Osteoblast (primary cell): ENCODE measurements at places on chromosomes 3 and 15. TPM values are rescaled to one million over a fixed set of nuclear protein-coding genes. Genes with fewer than 3 reads are reported as not detected.

DNA sequence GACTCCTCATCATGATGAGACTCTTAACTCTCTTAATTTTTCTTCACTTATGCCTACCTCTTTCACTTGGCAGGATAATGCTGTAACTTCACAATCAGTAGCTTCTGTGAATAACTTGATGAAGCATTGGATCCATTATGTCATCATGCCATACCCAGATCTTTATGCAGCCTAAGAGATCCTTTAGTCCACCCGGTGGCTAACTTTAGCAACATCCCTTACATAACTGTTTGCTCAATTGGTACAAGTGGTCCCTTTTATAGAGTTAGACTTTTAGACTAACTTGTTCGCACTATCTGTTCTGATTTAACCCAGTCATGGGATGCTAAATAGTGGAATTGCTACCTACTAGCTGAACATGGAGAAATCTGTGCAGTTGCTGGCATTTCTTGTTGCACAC is 184.5 kb downstream of the USP13 start:
- no peak overlapping the region for H3K27ac ChIP-seq
- DNase-seq, result no peak
- H3K4me3 ChIP-seq, result no peak overlapping the region
- H3K36me3 ChIP-seq, result no peaks in the 10 kb centered on the region

DNA sequence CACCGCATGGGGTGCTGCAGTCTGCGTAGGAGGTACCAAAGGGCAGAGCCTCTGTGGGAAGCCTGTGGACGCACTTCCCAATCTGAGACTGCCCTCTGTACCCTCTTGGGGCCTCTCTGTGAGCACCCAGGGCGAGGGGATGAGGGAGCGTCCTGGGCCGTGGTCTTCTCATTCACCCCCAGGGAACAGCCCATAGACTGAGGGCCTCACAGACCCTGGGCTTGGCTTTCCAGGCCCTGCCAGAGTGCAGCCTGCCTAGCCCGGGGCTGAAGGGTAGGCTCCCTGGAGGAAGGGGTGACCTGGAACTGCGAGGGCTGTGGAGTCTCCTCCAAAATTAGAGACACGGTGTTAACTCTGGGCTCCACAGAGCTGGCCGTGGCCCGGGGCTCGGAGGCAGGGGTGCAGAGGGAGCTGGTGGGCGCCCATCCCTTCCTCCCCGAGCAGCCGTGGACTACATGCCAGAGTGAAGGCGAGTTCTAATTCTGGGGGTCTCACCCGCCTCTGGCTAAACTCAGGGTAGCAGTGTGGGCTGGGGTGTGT is 468 bp upstream of the SPTBN5 start:
- peaks cover 11% of the 10 kb centered on the region for H3K36me3 ChIP-seq
- peaks cover 13% of the 10 kb centered on the region for H3K4me1 ChIP-seq
- H3K27me3 ChIP-seq, result no peaks in the 10 kb centered on the region
- DNase-seq, result peak; percentile 75
- H3K4me3 ChIP-seq, result peak overlapping the region; percentile 45

DNA sequence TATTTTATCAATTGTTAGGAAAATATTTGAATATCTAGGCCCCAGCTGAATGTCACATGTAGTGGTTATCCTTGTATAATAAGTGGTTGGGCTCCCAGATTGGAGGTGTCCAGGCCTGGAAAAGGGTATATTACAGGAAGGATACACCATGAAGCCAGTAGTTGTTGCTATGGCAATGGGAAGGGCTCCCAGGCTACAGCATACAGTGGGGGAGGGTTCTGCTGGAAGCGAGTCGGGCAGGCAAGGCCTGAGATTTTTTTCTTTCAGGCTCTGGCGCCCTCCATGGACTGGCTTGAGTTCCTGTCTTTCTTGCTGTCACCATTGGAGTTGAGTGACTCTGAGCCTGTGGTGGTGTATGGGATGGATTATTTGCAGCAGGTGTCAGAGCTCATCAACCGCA is 8.9 kb downstream of the ECE2 start:
- H3K27me3 ChIP-seq, result peaks cover 15% of the 10 kb centered on the region
- H3K36me3 ChIP-seq, result no peaks in the 10 kb centered on the region
- no peak overlapping the region for H3K4me3 ChIP-seq
- no peaks in the 10 kb centered on the region for H3K4me1 ChIP-seq

GRCh38 chr3:170056710-170057454 is 19.1 kb downstream of the GPR160 start:
- H3K27ac ChIP-seq, result no peak overlapping the region
- no peaks in the 10 kb centered on the region for H3K27me3 ChIP-seq
- H3K4me1 ChIP-seq, result no peaks in the 10 kb centered on the region

- H3K36me3 ChIP-seq, result no peaks in the 10 kb centered on the region
- peak; percentile 87 for DNase-seq
- H3K4me3 ChIP-seq, result no peak overlapping the region
- peaks cover 9% of the 10 kb centered on the region for H3K4me1 ChIP-seq
These were observed 6.2 kb upstream of the CTDSPL start for GRCh38 chr3:37855363-37855970.

DNA sequence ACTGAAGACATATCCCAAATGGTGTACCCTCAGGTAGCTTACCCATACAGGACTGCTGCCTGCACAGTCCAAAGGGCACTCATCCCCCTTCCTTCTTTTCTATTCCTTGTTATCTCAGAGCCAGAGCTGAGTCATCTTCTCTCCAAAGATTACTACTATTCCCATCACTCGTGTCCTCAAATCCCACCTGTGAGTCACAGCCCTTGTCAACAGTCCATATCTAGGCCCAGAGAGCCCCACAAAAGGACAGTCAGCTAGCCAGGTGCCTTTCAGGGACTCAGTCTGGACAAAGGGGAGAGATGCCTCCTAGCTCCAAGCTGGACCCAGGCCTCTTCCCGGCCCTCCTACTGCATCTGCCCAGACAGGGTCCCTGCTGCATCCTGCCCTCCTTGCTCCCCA is 11.0 kb downstream of the PARP16 start:
- no peak overlapping the region for H3K4me3 ChIP-seq
- peak; percentile 81 for DNase-seq
- peaks cover 3% of the 10 kb centered on the region for H3K4me1 ChIP-seq
- H3K27me3 ChIP-seq, result no peaks in the 10 kb centered on the region
- no peaks in the 10 kb centered on the region for H3K36me3 ChIP-seq

DNA sequence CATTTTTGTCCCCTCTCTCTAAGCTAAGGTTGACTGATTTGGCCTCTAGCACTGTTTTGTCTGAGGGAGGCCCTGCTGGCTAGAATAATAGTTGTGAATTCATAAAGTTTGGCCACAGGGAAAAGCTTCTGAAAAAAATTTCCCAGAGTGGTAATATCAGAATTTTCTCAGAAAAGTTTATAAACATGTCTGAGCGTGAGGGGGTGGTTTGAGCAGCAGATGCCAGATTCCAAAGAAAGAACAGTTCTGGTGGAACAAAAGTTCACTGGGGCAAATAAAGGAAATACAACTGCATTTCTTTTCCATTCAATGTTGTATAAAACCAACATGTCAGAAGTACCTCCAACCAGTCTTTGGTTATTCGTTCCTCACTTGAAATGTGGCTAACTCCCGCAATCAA is 61.2 kb downstream of the CLDN1 start:
- DNase-seq, result no peak
- H3K4me1 ChIP-seq, result peaks cover under 1% of the 10 kb centered on the region

DNA sequence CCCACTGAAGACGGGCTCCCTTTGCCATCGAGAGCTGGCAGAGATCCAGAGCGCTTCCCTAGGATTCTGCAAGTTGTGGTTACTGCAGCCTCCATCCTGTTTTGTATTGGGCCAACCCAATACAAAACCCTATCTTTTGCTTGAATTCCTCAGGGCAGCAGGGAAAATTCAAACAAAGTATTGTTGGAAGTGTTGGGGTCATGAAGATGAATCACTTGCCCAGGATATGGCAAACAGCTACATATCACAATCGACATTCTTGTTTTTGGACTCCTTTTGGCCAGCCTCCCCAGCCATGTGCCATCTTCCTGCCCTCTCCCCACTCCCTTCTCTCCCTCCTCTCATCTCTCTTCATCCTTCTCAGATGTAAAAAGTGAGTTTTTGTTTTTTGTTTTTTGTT is 100.0 kb upstream of the TRIM42 start:
- no peaks in the 10 kb centered on the region for H3K27me3 ChIP-seq
- no peaks in the 10 kb centered on the region for H3K4me1 ChIP-seq
- H3K36me3 ChIP-seq, result no peaks in the 10 kb centered on the region
- DNase-seq, result no peak
- H3K27ac ChIP-seq, result no peak overlapping the region

DNA sequence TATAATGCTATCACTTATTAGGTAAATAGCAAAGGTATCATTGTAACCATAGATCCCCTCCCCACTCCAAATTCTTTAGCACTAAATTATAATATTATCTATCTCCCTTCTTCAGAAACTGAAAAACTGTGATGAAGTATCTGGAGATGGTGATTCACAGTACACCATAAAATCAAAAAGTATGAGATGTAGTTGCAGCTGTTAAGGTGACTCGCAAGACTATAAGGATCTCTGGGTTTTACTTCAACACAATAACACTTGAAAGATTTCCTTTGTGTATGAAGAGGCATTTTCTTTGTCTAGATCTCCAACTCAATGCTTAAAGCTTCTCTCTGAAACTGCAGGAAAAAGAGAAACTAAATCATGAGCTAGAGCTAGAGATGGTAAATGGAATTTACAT is 46.9 kb downstream of the IFT57 start:
- H3K4me3 ChIP-seq, result no peak overlapping the region
- no peak overlapping the region for H3K27ac ChIP-seq
- peaks cover 24% of the 10 kb centered on the region for H3K4me1 ChIP-seq

- H3K36me3 ChIP-seq, result no peaks in the 10 kb centered on the region
- H3K27ac ChIP-seq, result no peak overlapping the region
- H3K27me3 ChIP-seq, result no peaks in the 10 kb centered on the region
- DNase-seq, result no peak
- no peaks in the 10 kb centered on the region for H3K4me1 ChIP-seq
These were observed 177.8 kb upstream of the GOLGA6L4 start for GRCh38 chr15:84057714-84058331.

GRCh38 chr3:27357665-27358258 is 11.4 kb downstream of the NEK10 start:
- no peaks in the 10 kb centered on the region for H3K27me3 ChIP-seq
- no peak overlapping the region for H3K4me3 ChIP-seq
- DNase-seq, result peak; percentile 79
- peaks cover 10% of the 10 kb centered on the region for H3K4me1 ChIP-seq
- no peak overlapping the region for H3K27ac ChIP-seq

DNA sequence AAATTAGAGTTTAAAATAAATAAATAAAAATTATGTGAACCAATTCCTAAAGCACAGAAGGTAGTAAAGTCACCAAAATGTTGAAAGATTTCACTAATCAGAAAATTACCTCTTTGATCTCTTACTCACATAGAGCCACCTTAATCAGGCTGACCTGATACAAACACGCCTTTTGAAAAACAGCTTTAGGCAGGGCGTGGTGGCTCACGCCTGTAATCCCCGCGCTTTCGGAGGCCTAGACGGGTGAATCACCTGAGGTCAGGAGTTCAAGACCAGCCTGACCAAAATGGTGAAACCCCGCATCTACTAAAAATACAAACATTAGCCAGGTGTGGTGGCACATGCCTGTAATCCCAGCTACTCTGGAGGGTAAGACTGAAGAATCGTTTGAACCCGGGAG is 1197.3 kb downstream of the ROBO1 start:
- H3K27ac ChIP-seq, result no peak overlapping the region
- no peaks in the 10 kb centered on the region for H3K4me1 ChIP-seq
- no peak overlapping the region for H3K4me3 ChIP-seq
- H3K27me3 ChIP-seq, result no peaks in the 10 kb centered on the region
- DNase-seq, result no peak

GRCh38 chr15:76986743-76987142 is 8.2 kb upstream of the PSTPIP1 start:
- DNase-seq, result no peak
- H3K27ac ChIP-seq, result no peak overlapping the region
- no peaks in the 10 kb centered on the region for H3K4me1 ChIP-seq
- no peak overlapping the region for H3K4me3 ChIP-seq
- no peaks in the 10 kb centered on the region for H3K27me3 ChIP-seq
- H3K36me3 ChIP-seq, result no peaks in the 10 kb centered on the region

- H3K27ac ChIP-seq, result no peak overlapping the region
- H3K36me3 ChIP-seq, result no peaks in the 10 kb centered on the region
These were observed 40.0 kb downstream of the ASB7 start for GRCh38 chr15:100642213-100642949.

DNA sequence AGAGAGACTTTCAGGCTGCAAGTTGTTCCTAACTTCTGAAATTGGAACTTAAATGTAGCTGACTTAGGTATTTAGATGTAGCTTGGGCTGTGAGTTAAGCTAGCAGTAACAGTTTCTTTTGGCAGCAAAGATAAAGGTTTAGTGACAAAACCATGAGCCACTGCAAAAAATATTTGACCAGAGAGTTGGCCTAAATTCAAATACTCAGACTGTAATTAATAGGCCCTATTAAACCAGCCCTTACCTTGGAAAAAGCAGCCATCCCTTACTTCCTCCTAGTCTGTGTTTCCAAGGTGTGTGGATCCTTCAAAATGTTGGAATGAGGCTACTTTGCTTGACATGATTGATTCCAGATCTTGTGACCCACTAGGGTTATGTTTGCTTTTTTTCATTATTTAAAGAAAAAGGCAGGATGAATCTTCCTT is 8.2 kb downstream of the TPM1 start:
- H3K27me3 ChIP-seq, result no peaks in the 10 kb centered on the region
- H3K4me1 ChIP-seq, result peaks cover 92% of the 10 kb centered on the region
- H3K27ac ChIP-seq, result peak overlapping the region; percentile 75
- H3K36me3 ChIP-seq, result peaks cover 85% of the 10 kb centered on the region
- peak; percentile 84 for DNase-seq
- peak overlapping the region; percentile 88 for H3K4me3 ChIP-seq

GRCh38 chr3:63870615-63871005 is 6.9 kb downstream of the ATXN7 start:
- DNase-seq, result no peak
- H3K27me3 ChIP-seq, result no peaks in the 10 kb centered on the region
- H3K36me3 ChIP-seq, result no peaks in the 10 kb centered on the region
- H3K27ac ChIP-seq, result peak overlapping the region; percentile 21
- no peak overlapping the region for H3K4me3 ChIP-seq

- no peaks in the 10 kb centered on the region for H3K36me3 ChIP-seq
- H3K27me3 ChIP-seq, result no peaks in the 10 kb centered on the region
- H3K27ac ChIP-seq, result no peak overlapping the region
- DNase-seq, result no peak
- no peak overlapping the region for H3K4me3 ChIP-seq
These were observed 72.0 kb upstream of the ZBED2 start for GRCh38 chr3:111667170-111667569.

SH2D7 gene
- not detected in 2 replicates for total RNA-seq

LRRK1 gene
- 14.1 and 15.2 TPM in 2 replicates for total RNA-seq

FBXW12 gene
- not detected in 2 replicates for total RNA-seq

TAMM41 gene
- total RNA-seq, result 8.7 and 13.8 TPM in 2 replicates

APOD gene
- 0.88 and 1.4 TPM in 2 replicates for total RNA-seq

UPK1B gene
- total RNA-seq, result 0.29 and 0.36 TPM in 2 replicates

LRRC34 gene
- 2.2 and 2.4 TPM in 2 replicates for total RNA-seq

SI gene
- total RNA-seq, result not detected in 2 replicates

OXTR gene
- 2.5 and 6.2 TPM in 2 replicates for total RNA-seq

FEZF2 gene
- not detected in 2 replicates for total RNA-seq
